CD4-positive, CD25-positive, alpha-beta regulatory T cell (primary cell): ENCODE measurements at places on chromosomes 7 and 10. TPM values are rescaled to one million over a fixed set of nuclear protein-coding genes. Genes with fewer than 3 reads are reported as not detected.

The IMPDH1 gene
- 48.2 TPM for total RNA-seq

The HMX2 gene
- total RNA-seq = not detected

The CTAGE15 gene
- 1.2 TPM for total RNA-seq

The LLCFC1 gene
- not detected for total RNA-seq

The HPS1 gene
- 88.5 TPM for total RNA-seq

The TYW1B gene
- total RNA-seq = 9.8 TPM

The CYP3A4 gene
- not detected for total RNA-seq

The FERD3L gene
- not detected for total RNA-seq
